ENCODE measurements at places on chromosomes 1 and 21.
A peak's percentile ranks its signal among the peaks of the same experiment; 100 is the strongest.

GRCh38 chr1:209885403-209886218 lies 52.4 kb upstream of the SYT14 start:
- DNase-seq: no peak

- no peak for DNase-seq
Measured at GRCh38 chr21:8993943-8994639, 1527.3 kb upstream of the TPTE start.

DNA sequence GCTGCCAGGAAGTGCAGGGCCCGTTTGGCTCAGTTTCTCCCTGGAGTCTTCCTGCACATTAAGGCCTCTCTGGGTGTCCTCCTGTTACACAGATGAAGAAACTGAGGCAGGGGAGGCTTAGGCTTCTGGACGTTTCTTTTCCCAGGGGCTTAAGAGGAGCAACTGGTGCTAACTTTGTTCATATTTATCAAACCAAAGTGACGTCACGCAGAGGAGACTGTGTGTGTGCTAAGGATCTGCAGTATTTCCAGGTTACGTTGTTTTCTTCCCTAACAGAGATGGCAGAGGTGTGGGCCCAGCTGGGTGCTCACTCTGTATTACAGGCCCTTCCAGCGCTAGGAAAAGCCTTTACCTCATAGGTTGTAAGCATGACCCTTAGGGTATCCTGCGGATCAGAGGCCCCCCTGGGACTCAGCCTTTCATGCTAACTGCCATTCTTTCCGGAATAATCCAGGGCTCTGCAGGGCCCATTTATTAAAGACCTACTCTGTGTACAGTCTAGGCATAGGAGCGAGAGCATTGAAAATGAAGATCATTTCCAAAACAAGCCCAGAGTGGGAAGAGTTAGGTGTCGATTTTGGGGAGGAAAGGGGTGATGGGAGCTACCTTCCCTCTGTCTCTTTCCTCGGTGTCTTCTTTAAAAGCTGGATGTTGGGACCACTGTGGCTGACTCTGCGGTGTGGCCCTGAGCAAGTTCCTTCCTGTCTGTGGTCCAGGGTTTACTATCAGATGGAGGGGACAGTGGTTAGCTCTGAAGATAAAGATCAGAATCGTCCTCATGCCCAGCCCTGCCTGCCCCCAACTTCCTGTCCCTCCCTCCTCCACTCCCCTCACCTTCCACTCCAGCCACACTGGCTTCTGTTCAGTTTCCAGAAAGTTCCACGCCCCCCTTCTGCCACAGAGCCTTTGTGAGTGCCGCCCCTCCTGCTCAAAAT lies 4.6 kb downstream of the AGTRAP start:
- DNase-seq: no peak

DNA sequence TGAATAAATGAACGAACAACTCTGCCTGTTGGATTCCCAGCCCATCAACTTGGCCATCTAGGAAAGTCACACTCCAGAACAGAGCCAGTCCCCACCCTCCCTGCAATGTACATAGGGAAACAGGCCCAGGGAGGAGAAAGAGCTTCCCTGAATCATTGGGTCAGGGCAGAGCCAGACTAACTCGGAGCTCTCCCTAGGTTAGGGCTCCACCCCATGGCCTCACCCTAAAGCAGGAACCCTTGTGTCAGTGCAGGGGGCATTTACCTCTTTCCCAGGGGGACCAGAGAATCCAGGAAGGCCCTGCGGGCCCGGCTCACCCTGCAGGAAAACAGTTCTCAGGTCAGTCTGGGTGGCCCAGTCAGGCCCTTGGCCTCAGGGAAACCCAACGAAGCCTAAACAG lies 11.6 kb downstream of the COL9A2 start:
- DNase-seq: no peak

GRCh38 chr21:35226968-35227744 lies 178.1 kb upstream of the RUNX1 start:
- DNase-seq: no peak

DNA sequence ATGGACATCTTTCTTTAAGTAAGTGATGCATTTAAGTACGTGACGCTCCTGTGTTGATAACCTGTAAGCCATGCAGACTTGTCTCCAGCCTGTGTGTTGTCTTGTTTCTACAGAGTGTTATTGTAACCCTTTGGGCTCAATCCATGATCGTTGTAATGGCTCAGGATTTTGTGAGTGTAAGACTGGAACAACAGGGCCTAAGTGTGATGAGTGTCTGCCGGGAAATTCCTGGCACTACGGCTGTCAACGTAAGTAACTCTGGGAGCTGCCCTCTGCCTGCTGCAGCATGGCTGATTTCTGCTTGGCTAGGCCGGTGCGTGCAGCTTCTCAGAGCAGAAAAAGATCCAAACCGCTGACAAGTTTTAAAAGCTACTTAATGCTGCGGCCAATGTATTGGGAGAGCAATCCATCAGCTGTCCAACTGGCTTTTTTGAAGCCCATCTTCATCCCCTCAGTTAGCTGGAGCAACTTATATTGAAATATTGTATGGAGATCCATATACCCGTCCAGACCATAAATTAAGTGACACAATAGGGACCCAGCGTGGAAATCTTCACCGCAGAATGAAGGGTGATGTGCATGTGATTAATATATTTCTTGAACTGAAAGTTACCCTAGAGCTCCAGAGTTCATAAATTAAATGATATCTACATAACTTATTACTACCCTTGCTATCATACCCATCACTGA lies 295.9 kb downstream of the NTNG1 start:
- no peak for DNase-seq

DNA sequence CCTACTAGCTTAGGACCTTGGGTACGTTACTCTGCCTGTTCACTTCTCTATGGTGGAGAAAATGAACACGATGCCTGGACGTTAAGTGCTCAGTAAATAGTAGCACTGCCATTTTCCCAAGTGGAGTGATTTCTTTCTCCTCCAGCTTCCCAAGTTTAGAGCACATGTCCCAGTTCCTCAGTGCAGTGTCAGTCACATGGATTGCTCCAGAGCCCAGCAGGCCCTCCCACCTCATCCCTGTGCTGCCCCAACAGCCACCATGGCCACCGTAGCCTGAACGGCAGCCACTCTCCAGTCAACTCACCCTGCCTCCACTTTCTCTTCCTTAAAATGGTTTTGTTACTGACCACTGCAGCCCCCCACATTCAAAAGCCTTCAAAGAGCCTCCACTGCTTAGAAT lies 8.5 kb downstream of the STMN1 start:
- no peak for DNase-seq

- DNase-seq: peak; percentile 67
Measured at GRCh38 chr1:53582211-53583020, 123.2 kb downstream of the DMRTB1 start.

- DNase-seq: no peak
Measured at GRCh38 chr1:164803366-164803765, 244.4 kb downstream of the PBX1 start.

GRCh38 chr1:192939440-192939839 lies 119.7 kb downstream of the UCHL5 start:
- DNase-seq: no peak

DNA sequence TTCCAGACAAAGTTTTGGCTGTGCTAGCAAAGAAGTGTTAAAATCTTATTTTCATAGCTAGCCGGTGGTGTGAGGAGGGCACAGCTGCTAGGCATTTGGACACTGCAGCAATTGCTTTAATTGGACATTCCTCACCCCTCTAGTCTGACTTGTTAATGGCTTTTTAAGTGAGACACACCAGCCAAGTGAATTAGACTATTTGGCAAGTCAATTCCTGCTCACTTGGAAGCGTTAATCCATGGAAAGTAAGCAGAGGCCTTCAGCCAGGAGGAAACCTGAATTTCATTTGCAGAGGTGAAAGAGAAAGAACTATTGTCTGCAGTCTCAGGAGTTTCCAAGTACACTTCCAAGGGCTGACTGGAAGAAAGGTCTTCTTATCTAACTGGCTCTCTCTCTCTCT lies 175.7 kb downstream of the ST6GALNAC3 start:
- DNase-seq: no peak

GRCh38 chr1:44154049-44154448 lies 12.6 kb upstream of the KLF18 start:
- no peak for DNase-seq

- DNase-seq: no peak
Measured at GRCh38 chr1:228415853-228416216, 826 bp downstream of the TRIM17 start.

DNA sequence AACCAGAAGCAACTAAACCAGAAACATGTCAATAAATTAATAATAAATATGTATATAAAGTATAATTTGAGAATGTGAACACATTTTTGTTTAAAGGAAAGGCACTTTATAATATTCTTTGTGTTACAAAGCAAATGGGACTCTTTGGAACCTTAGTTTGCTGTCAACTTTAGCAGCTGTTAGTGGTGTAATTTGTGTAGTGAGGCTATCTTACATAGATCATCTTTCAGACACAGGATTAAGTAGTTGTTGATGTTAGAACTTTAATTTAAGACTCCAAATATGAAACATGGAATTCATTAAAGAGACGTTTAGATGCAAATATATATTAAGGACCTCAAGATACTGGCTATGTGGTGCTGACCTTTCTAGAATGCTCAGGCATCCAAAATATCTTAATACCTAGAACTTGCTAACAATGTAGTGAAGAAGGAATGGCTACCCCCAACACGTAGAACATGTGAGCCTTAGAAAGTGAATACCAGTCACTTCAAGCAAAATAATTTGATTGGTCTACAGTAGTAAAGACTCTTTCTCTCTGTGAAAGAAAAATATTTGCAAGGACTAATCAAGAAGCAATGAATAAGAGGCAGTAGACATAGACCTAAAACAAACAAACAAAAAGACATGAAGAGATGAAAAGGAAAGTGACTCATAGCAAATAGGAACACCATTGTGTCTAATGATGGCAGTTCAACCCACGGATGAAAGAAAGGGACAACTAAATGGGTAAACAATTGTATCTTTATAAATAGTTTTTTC lies 811.4 kb downstream of the USP25 start:
- no peak for DNase-seq

DNA sequence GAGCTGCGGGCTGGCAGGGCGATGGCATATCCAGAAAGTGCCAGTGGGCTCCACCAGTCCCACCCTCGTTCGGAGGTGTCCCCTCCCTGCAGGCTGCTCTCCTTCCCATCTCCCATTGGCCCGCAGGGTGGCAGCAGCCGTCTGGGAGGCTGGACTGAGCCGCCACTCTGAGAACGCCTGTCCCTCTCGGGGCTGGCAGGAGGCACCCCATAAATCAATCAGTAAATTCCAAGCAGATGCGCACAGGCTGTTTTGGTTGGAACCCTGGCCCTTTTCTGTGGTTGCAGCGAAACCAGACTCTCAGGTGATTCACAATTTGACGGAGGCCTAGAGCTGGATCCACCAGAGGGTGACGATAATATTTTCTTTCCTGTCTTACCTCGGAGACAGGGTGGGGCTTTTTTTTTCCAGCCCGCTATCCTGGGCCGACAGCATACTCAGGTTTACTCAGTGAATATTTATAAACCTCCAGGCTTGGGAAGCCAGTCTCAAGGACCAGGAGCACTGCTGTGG lies 99.7 kb downstream of the GLIS1 start:
- peak; percentile 85 for DNase-seq

DNA sequence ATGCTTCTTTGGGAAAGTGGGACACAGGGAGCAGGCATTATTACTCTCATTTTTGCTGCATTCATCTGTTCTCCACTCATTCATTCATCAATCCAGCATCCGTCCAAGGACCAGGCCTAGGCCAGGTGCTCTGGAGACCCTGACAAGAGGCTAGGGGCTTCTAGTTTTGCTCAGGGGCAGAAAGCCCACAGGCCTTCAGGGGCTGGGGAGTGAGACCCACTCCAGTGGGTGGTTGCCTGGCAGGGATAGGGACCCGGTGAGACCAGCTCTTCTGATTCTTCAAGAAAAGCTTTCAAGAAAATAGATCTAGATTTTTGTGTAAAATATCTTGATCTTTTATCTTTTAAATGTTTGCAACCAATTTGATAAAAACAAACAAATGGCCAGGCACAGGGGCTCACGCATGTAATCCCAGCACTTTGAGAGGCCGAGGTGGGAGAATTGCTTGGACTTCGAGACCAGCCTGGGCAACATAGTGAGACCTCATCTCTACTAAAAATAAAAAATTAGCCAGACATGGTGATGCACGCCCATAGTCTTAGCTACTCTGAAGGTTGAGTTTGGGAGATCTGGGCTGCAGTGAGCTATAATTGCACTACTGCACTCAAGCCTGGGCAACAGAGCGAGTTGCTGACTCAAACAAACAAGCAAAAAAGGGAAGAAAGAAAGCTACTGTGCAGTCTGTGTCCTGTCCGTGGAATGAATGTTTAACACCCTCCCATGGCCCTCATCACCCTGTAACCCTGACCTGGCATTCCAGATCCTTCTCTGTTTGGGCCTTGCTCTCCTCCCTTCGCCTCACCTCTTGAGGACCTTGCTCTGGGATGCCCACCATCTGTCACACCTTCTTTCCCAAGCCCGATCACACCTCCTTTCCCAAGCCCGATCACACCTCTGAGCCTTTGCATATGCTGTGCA lies 17.3 kb upstream of the LRP8 start:
- DNase-seq: no peak

GRCh38 chr1:179107706-179108629 lies 26.1 kb downstream of the TOR3A start:
- no peak for DNase-seq

- DNase-seq: no peak
Measured at GRCh38 chr1:85611425-85611824, 30.9 kb downstream of the CCN1 start.

- no peak for DNase-seq
Measured at GRCh38 chr1:67472056-67472455, 41.9 kb upstream of the SERBP1 start.

DNA sequence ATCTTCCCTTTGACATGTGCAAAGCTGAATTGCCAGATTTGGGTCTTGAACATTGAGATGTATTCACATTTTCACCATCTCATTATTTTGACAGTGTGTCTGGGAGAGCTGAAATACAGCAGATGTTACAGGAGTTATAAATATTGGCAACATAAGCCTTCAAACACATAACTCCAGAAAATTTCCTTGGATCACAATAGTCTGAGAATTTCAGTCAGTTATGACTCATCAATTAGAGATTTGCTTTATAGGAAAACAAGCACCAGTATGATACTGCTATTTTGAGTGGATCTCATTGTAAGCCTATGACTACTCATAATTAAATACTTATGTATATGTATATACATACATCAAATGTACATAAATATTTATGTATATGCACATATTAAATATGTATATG lies 1171.8 kb downstream of the AMY1C start:
- DNase-seq: no peak

GRCh38 chr1:111184663-111185062 lies 15.8 kb downstream of the DENND2D start:
- no peak for DNase-seq

DNA sequence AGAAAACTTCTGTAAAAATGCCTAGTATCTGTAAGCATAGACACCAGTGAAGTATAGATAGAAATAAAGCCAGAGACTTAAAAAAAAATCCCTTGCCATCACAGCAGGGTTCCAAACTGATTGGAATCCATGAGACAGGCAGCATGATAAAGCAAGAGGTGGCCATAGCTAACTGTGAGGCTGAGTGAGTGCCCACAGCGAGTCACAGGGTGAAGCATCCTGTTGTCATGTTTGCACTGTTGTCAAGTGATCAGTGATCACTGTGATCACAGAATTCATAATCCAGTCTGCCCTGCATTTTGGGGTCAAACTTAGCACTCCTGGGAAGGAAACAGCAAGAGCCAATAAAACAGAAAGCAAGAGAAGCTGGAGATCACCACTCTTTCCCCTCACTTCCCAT lies 33.3 kb downstream of the LRRC8B start:
- DNase-seq: no peak
